ENCODE measurements at places on chromosomes 3 and 15.

- no peak for DNase-seq
These were observed 6.6 kb downstream of the PLSCR5 start for GRCh38 chr3:146598535-146598934.

GRCh38 chr3:110139821-110140220, 802.5 kb upstream of the DPPA4 start:
- no peak for DNase-seq

DNA sequence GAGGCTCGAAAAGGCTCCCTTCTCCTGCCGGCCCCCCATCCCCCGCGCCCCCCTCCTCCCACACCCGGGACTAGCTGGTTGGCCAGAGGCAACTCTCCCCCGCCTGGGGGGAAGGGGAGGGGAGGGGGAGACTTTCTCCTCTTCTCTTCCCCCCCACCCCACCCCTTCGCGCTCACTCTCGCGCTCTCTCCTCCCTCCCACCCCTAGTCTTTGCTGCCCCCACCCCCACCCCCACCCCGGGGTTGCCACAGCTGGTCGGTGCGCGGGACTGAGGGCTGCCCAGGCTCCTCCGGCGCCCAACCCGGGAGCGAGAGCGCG, 710 bp downstream of the MECOM start:
- no peak for DNase-seq

GRCh38 chr3:13419505-13420044, 547 bp downstream of the NUP210 start:
- no peak for DNase-seq

DNA sequence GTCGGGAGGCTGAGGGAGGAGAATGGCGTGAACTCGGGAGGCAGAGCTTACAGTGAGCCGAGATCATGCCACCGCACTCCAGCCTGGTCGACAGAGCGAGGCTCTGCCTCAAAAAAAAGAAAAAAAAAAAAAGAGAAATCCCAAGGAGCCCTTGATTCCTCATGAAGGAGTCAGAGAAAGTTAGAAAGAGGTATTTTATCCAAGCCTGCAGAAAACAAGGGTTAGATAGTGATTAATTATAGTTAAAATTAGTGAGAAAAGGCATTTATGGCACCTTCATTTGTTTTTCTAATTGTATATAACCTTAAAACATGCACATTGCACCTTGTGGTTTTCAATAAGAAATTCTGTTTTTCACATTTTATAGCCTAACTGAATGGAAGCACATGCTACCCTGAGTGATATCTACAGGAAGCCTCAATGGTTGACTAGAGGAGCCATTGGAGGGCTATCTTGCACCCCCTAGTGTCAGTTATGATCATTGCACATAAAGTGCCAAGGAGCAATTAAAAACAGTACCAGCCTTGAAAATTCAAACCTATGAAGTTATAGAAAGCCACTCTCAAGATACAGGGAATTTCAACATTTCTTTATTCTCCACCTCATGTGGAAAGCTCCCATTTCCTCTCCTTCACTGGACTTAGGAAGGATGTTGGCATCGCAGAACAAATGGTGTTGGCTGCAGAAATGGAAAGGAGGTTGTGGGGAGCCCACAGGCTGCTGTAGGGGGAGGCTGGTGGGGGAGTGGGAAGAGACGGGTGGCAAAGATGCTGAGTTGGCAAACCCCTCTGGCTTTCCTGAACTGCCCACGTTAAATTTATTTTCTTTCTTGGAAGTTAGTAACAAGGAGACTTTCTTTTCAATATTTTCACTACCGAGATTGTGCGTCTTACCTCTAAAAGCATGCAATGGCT, 48.5 kb downstream of the ITGA11 start:
- no peak for DNase-seq

GRCh38 chr3:123390865-123391600, 57.9 kb downstream of the ADCY5 start:
- no peak for DNase-seq

DNA sequence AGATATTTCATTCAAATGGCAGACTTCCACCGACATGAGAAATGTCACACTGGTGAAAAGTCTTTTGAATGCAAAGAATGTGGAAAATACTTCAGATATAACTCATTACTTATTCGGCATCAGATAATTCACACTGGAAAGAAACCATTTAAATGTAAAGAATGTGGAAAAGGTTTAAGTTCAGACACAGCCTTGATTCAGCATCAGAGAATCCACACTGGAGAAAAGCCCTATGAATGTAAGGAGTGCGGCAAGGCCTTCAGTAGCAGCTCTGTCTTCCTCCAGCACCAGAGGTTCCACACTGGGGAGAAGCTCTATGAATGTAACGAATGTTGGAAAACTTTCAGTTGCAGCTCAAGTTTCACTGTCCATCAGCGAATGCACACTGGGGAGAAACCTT, 8.6 kb upstream of the ZNF621 start:
- no peak for DNase-seq

DNA sequence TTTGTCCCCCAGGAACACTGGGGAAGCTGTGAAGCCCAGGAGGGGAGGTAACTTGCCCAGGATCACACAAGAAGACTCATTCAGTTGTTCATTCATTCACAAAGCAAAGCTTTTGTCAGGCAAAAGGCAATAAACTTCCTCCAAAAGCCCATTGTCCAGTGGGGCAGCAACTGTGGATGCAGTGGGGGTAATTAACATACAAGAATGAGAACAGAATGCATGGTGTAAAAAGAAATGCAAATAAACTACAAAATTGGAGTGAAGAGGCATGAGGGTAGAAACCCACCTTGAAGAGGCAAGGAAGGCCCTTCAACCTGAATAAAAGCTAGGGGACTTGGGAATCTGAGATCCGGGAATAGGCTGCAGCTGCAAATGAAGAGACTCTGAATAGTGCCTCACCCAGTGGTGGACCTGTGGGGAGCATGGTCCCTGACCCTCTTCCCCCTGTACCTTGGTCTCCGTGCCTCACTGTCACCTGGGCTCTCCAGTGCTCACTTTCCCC, 363.6 kb downstream of the CLSTN2 start:
- DNase-seq: no peak

Data from NCI-H1048 (cell line).